Activated naive CD4-positive, alpha-beta T cell (primary cell): ENCODE measurements at places on chromosomes 1 and 21.
A peak's percentile ranks its signal among the peaks of the same experiment; 100 is the strongest.

DNA sequence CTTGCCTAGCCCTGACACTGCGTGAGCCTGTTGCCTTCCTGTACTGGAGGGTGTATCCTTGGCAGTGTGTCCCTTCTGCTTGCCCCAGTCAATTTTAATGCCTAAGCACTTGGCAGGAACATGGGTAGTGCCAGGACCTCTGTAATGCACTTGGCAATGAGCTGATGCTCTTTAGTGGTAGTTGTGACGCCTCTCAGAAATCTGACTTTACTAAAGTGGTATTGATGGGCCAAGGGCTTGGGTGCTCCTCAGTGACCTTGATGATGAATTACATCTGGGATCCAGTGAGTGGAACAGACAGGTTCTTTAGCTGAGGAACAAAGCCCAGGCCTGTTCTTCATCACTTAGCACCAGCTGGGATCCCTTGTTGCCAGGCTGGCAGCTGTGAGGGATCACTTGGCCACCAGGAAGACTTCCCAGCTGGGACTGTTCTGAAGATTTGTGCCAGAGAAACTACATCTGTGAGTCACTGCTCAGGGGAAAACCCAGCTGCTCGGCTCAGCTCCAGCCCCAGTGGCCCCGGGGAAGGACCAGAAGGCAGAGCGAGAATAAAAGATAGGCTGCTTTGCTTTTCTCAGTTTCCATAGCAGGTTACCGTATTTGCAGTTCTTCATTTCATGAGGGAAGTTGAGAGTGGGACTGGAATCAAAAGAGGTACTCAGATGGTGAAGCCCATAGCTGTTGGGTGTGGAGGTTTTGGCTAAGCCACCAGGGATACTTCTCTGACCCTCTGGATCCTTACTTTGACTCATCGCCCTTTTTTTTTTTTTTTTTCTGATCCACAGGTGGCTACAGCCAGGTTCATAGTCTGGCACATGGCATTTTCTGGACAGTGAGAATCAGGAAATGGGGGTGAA, 28.5 kb upstream of the KCNA2 start:
- DNase-seq, result peak; percentile 13

DNA sequence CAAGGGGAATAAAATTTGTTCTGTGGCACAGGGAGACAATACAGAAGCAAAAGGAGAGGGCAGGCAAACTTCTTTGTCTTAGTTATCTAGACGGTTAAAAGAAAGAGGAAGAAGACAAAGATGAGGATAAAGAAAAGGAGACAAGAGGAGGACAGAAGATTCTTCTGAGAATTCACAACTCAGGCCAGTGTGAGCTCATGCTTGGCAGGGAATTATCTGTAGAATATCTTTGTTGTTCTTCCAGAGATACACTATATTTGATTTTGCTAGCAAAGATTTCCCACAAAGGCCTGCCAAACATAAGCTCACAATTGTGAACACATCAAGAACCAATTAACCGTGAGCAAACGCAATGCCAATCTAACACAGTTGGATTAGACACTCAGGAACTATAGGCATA, 21.4 kb downstream of the SLC16A1 start:
- no peak for DNase-seq

- no peak for DNase-seq
These were observed 20.0 kb upstream of the PADI1 start for GRCh38 chr1:17184822-17185484.

- DNase-seq, result no peak
These were observed 7.5 kb downstream of the TRIM63 start for GRCh38 chr1:26059906-26060305.

DNA sequence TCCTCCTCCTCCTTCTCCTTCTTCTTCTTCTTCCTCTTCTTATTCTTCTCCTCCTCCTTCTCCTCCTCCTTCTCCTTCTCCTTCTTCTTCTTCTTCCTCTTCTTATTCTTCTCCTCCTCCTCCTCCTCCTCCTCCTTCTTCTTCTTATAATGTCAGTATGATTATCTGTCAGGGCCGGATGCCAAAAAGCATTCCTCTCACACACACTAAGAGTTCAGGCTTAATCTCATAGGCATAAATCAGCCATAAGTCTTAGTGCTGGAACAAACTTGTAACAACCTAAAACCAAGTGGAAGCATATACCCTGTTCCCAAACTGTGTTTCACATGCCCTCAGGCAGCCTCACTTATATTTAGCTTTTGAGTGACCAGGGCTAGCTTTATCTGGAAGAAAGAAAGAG, 240.3 kb downstream of the LMX1A start:
- DNase-seq, result no peak
